ENCODE measurements at places on chromosomes 2 and 18. TPM values are rescaled to one million over a fixed set of nuclear protein-coding genes. Genes with fewer than 3 reads are reported as not detected.

Gene DOCK10
- total RNA-seq = 32.1 TPM

Gene SMIM21
- not detected for total RNA-seq

Gene SERPINB13
- total RNA-seq = not detected

Gene PMAIP1
- 8.3 TPM for total RNA-seq

Gene CROCC2
- total RNA-seq = 0.18 TPM

Gene UGT1A4
- 0.29 TPM for total RNA-seq

Gene ALK
- 0.29 TPM for total RNA-seq

Gene HOXD10
- total RNA-seq = 86.1 TPM

Gene GNAL
- total RNA-seq = 1.8 TPM

Gene LRRC30
- 6.4 TPM for total RNA-seq

Gene NYAP2
- 0.12 TPM for total RNA-seq

Gene MLPH
- total RNA-seq = 4.6 TPM

Gene KIAA2012
- 0.18 TPM for total RNA-seq

Gene SIX3
- total RNA-seq = not detected

Gene PIK3C3
- 59.1 TPM for total RNA-seq

Gene RTP5
- total RNA-seq = not detected

Gene ACSL3
- total RNA-seq = 71.1 TPM

Gene TGIF1
- total RNA-seq = 89.7 TPM

Gene SAG
- not detected for total RNA-seq

Gene TWIST2
- 10.7 TPM for total RNA-seq

Gene DCC
- 7.9 TPM for total RNA-seq

Gene TUBA3E
- total RNA-seq = not detected

Gene IL1F10
- total RNA-seq = not detected

Gene MAT2A
- total RNA-seq = 129 TPM

Gene EML6
- 21.1 TPM for total RNA-seq

Gene UCN
- total RNA-seq = 2.5 TPM

Gene RNF181
- 111 TPM for total RNA-seq

Gene LYPD6B
- total RNA-seq = 13.0 TPM

Gene SETBP1
- 48.8 TPM for total RNA-seq

Gene CTAGE1
- not detected for total RNA-seq

Gene ARHGEF4
- total RNA-seq = 6.7 TPM

Gene FAM237A
- not detected for total RNA-seq

Gene NT5DC4
- not detected for total RNA-seq

Gene RGPD4
- total RNA-seq = not detected

Gene CLEC4F
- total RNA-seq = not detected

Gene G6PC2
- 0.23 TPM for total RNA-seq

Gene PSMA8
- total RNA-seq = not detected

Gene GALNT3
- 13.4 TPM for total RNA-seq

Gene TMEM169
- 4.3 TPM for total RNA-seq

Gene ACTR2
- 89.3 TPM for total RNA-seq

Gene SFT2D3
- 8.6 TPM for total RNA-seq

Gene MAPK4
- 5.1 TPM for total RNA-seq

Gene KCNE4
- 11.2 TPM for total RNA-seq

Gene HTR2B
- total RNA-seq = 16.9 TPM

Gene DHX57
- 22.2 TPM for total RNA-seq
